ENCODE measurements at places on chromosomes 4 and X.

- DNase-seq, result no peak
These were observed 268.2 kb upstream of the TEX13A start for GRCh38 chrX:105488716-105489115.

DNA sequence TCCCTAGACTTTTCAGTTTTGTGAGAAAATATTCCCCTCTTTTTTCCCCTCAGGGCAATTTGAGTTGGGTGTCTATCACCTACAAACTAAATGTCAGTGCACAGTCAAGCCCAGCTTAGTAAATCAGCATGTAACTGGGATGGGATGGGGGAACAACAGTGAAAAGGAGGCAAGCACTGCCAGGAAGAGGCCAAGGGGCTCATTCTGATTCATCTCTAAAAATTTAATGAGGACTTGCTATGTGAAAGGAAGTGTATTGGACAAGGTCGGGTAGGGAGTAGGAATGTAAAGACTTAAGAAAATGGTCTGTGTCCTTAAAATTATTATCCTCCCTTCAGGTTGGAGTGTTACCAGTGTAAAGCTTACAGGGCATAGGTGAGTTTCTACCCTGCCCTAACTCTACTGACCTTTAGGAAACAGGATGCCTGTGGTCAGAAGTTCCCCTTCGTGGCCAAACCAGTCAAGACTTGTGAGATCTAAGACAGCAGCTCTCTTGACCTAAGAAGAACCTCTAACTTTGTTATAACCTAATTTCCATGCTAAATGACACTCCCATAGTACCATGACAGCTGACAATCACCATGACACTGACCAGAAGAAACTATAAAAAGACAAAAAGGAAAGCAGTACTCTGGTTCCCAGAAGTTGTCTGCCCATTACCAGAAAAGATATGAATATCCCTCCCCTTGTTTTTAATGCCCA is 194.4 kb upstream of the LDB2 start:
- DNase-seq, result no peak

DNA sequence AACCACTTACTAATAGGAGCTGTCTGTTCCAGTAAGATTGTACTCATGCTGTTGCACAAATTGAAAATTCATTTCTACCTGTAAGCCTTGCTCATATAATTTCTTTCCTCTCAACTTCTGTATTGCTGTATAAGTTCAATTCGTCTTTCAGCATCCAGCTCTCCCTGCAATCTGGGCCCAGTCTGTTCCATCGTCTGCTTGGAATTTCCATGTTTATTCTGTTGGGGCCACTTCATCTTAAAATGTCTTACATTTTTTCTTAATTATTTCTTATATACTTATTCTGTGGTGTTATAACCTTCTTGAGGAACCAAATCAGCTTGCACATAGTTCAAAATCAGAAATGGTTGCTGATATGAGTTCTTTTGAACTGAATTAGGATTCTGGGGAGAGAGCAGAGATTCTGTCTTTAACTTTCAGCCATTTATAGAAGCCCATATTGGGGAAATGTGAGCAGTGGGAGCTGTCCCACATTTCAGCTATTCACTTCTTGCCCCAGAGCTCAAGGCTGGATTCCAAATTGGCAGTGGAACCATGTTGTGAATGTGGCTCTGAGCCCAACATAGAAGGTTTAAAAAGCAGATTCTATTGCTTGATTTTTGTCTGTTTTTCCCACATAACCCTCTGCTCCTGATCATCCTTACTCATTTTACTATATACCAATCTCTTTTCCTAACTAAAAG is 291.9 kb downstream of the BMPR1B start:
- no peak for DNase-seq

- DNase-seq, result no peak
These were observed 43.1 kb downstream of the ZGRF1 start for GRCh38 chr4:112593438-112594133.

GRCh38 chr4:94446386-94446785 is 5.4 kb upstream of the PDLIM5 start:
- DNase-seq, result no peak

DNA sequence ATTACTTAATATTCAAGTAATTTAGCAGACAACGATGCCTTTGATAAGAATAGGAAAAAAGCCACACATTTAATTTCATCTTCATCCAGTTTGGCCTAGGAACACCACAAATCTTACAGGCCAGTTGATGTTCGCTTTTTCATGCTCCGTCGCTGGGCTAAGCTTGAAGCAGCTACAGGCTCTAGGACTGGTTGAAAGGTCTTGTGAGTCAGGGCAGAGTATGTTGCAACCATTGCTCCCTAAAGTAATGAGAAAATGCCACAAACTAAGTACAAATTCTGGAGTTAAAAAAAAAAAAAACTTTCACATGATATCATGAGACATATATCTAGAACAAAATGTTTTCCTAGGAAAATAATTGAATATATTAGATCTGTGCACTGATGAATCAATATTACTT is 123.8 kb downstream of the RPS6KA6 start:
- no peak for DNase-seq

DNA sequence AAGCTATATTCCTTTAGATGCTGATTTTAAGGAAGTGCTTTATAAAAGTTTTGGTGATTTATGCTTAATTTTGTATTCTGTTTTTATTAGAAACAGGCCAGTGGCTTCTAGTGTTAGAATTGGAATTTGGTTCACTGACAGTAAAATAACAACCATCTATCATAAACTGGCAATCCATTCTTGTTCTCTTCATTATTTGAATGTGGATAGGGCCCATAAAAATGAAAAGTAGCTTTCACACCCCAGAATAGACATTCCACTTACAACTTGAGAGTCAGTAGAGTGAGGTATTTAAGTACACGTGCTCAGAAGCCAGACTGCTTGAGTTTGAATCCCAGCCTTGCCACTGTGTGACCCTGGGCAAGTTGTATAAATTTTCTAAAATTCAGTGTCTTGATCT is 232.4 kb upstream of the CTSO start:
- no peak for DNase-seq

DNA sequence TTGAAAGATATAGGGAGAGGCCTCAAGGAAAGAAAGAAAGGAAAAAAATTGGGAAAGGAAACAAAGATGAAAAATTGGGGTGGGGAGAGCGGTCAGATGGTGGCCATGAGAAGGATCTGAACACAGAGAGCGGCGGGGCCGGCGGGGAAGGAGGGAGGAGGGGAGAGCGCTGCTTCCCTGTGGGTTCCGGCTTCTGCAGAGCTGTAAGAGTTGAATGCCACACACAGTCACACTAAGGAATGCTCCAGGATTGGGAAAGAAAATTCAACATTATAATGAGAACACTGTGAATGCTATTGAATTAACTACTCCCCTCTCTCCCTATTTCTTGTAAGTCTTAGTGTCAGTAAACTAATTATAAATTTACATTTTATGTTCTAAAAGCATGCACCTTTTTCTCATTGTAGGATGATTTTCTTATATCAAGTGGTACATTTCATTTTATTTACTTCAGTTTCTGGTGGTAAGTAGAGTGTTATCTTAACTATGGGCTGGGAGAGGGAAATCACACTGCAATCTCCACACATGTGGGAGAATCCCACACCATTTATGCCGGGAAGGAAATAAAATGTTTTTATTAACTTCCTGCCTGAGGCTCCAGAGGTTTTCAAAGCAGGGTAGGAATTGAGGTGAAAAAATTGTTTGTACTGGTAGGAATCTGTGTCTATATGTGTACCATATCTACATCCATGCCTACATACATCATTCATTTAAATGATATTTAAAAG is 904 bp downstream of the F11 start:
- DNase-seq, result no peak

GRCh38 chr4:114108869-114109268 is 129.4 kb upstream of the ARSJ start:
- DNase-seq, result no peak

GRCh38 chr4:108375434-108375833 is 206.7 kb upstream of the LEF1 start:
- no peak for DNase-seq

- no peak for DNase-seq
These were observed 16.6 kb downstream of the SOWAHB start for GRCh38 chr4:76881375-76881774.

DNA sequence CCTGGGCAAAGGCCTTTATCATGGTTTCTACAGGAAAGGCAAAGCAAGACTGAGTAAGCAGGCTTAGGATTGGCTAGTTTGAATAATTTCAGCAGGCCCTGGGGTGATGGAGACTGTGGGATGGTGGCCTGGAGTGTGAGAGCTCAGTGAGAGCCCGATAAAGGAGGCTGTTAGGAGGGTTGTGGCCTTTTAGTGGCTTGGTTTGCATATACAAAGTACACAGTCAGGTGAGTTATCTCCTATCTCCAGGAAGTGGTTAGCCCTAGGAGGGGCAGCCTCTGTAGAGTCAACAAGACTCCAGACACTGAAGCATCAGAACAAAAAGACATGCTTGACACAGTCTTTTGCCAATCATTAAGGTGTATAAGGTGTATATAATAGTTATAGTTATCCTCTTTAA is 157.2 kb downstream of the CFAP299 start:
- no peak for DNase-seq

DNA sequence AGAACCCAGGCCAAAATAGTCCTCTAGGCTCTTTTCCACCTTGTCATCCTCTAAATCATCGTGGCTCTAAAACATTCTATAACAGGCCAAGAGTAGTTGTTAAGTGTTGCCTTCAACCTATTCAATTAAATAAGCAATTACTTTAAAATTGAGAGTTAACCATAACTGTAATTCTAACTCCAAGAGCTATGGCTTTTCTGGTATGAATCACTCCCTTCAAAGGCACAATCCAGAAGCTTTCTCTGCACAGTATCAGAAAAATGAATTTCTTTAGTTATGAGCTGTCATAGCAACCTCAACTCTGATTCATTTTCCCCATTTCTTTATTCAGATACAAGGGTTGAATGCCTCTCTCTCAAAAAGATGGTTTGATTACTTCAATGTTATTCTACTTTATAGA is 21.7 kb downstream of the INPP4B start:
- no peak for DNase-seq

DNA sequence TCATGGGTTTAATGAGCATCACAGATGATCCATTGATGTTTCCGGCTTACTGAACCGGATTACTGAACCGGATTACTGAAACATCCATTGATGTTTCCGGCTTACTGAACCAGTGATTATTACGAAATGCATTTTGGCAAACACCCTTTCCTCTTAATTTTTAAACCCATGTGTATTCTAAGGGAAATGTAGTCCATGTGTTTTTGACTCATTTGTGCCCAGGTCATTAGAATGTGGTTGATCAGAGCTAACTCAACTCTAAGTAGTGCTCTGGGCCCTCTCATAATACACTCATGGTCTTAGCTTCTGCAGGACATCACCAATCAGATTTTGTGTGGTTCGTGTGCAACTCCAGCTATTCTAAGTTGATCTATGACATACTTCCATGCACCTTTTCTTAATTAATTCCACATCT is 141.6 kb downstream of the SPATA18 start:
- DNase-seq, result no peak

DNA sequence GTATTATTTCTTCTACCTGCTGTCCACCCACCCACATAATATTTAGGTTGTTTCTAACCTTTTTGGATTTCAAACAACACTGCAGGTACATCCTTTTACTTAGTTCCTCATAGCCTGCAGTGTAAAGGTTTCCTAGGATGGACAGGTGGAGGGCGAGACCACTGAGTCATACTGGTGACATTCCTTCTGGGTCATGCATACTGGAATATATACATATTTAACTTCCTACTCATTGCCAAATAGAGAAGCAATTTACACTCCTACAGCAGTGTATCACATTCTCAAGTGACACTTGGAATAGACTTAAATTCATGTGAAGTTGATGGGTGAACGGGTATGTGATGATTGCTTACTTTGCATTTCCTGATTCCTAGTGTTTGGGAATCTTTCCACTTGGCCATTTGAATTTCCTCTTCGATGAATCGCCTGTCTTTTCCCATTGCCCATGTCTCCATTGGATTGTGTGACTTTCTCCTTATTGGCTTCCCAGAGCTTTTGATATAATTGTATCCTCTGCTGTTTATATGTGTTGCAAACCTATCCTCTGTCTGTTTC is 8.2 kb upstream of the PPP2R2C start:
- DNase-seq, result no peak

All from hematopoietic multipotent progenitor cell (in vitro differentiated cells).